ENCODE measurements at places on chromosomes 3 and 15.

DNA sequence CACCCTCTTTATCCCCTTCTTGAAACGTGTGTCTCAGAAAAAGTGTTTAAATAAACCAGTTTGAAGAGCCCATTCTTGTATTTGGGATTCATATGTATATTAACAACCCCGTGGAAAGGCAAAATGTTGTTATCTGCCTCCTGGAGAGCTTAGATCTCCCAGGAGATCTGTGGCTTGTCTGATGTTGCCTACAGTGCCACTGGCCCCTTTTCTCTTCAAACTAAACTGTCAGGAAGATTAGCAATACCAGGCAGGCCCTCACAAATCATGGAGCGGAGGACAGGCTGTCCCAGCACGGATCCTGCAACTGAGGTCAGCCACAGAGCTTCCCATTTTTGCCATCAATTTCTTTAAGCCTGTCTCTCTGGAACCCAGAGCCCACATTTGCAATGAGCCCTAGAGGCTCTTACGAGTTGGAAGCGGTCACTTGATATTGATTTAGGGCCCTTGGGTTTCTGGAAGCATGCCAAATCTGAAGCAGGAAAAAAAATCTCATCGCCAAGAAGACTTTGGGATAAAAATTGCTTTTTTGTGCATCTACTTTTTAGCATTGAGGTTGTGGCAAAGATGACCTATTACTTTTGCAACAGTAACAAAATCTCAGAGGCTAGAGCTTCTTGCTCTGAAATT lies 234.1 kb downstream of the OPA1 start:
- DNase-seq: no peak

DNA sequence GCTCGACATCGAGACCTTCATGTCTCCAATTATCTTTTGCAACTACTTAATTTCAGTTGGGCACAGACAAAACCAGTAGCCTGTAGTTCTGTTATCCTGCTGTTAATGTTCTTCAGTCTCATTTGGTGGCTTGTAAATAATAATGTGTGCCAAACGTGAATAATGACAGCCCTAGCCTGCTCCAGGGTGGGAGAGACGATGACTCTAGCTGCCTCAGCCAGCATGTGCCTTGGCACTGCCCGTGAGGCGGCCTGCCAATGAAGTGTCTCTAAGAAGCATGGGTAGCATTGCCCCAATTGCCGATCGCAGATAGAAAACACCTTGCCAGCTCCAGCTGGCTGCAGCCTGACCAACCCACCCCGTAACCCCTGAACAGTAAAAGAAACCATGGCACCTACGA lies 58.8 kb downstream of the ASB7 start:
- no peak for DNase-seq

- no peak for DNase-seq
These were observed 11.9 kb upstream of the LRRC15 start for GRCh38 chr3:194381460-194381875.

DNA sequence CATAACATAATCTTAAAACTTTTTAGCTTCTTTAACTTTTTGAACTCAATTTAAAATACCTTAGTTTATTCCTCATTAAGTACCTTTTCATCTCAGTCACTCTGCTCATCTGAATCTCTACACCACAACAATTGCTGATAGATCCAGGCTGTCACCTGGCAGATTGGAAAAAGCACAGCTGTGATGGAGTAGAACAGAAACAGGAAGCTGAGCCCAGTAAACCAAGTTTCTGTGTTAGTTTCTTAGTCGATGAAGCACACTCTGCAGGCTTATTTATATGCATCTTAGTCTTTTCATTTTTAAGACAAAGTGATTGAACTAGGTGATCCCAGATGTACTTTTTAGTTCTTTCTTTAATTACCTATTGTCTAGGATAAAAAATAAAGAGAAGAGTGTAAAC lies 1398.0 kb upstream of the ALCAM start:
- DNase-seq: no peak

GRCh38 chr3:129016720-129017483 lies 15.8 kb downstream of the EFCC1 start:
- peak; percentile 54 for DNase-seq

DNA sequence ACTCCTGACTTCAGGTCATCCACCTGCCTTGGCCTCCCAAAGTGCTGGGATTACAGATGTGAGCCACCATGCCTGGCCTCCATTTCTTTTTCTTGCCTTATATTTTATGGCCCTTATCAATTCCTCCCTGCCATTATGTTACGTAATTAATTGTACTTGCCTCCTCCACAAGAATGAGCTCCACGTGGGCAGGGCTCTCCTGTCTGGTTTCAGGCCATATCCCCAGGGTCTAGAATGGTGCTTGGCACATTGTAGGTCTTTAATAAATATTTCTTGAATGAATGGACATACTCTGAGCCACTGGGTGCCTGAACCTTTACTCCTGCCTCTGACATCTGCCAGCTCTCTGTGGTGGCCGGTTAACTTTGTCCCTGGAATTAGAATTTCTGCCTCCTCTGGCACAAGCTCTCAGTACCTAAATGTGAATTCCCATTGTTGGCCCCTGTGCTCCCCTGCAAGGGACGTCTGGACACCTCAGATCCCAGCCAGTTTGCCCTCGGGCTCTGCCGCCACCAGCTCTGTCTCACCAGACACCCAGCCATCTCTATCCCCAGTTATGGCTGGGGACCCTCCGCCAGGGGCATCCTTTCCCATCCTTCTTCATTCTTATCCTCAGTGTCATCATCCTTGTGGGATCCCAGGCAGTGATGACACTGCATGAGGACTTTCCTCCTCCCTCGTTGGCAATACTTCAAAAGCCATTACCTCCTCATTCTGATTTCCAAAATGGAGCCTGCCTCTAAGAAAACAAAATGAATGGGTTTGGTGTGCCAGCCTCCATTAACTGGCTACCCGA lies 165.6 kb upstream of the SMAD3 start:
- no peak for DNase-seq

GRCh38 chr3:112247900-112248299 lies 46.1 kb downstream of the SLC9C1 start:
- DNase-seq: no peak

DNA sequence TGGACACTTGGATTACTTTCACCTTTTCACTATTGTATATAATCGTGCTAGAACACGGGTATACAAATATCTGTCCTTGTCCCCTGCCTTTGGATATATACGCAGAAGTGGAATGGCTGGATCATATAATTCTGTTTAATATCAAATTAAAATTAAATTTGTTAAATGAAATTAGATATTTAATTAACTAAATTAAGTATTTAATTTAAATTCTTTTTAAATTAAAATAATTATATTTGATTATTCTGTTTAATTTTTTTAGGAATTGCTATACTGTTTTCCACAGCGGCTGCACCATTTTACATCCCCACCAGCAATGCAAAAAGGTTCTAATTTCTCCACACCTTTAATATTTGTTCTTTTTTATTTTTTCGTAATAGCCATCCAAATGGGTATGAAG lies 84.3 kb downstream of the DOCK3 start:
- no peak for DNase-seq

- peak; percentile 89 for DNase-seq
These were observed 1028.2 kb downstream of the MCTP2 start for GRCh38 chr15:95259513-95259912.

All from fibroblast of the aortic adventitia (primary cell).